ENCODE measurements at places on chromosomes 3 and 15.

- no peak for DNase-seq
These were observed 471.7 kb upstream of the MCTP2 start for GRCh38 chr15:93759629-93760028.

- DNase-seq = no peak
These were observed 79.0 kb upstream of the MLF1 start for GRCh38 chr3:158491968-158492367.

DNA sequence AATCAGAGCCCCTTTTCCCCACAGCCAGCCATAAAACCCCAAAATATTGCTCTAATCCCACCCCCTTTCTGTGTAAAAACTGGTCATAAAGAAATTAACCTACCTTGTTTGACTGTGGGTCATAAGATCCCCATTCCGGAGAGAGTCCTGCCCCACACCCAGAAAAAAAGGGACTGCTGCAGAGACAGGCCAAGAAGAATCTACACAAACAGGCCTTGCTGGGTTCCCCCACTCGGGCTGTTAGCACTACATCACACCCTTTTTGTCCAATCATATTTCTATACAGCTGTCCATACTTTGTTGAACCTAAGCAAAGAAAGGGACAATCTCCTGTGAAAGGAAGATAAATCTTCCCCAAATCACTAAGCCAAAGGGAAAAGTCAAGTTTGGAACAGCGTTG is 84.4 kb upstream of the MFGE8 start:
- no peak for DNase-seq

DNA sequence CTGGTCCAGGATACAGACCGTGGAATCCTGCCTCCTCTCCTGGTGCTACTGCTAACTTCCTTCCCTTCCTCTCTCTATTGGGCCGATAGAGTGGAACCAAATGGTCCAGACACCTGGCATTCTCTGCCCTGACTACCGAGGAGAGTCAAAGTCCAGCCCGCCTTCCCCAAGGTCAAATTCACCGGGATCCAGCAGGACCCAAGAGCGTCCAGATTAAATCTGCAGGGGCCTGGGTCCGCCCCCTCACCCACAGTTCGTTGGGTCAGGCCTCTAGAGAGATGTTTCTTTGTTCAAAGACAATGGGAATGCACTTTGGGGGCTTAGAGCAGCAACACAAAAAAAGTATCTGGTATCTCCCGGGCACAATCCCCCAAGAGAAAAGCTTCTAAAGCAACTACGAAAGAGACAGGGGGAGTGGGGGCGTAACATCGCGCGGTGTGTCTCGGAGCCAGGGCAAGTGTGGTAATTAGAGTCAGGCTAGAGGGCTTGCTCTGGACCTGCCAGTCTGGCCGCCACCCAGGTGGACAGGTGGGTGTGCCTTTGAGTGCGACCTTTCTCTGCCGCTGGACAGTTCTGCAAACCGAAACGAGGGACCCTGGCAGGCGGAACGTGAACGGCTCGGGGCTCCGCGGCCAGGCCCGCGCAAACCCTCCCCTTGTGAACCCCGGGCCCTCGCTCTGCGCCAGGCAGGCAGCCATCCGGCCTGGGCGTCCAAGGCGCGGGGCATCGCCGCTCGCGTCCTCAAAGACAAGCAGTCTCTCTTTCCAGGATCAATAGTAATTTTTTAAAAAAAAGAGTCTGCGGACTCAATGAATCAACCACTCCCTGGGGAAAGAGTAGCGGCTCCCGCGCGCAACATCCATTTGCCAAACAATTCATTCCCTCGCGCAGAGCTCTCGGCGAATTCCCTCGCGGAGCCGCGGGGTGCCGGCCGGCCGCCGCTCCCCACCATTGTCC is 806 bp downstream of the KLHL25 start:
- peak; percentile 6 for DNase-seq

- DNase-seq = no peak
These were observed 645.8 kb downstream of the GRM7 start for GRCh38 chr3:7506606-7507180.

DNA sequence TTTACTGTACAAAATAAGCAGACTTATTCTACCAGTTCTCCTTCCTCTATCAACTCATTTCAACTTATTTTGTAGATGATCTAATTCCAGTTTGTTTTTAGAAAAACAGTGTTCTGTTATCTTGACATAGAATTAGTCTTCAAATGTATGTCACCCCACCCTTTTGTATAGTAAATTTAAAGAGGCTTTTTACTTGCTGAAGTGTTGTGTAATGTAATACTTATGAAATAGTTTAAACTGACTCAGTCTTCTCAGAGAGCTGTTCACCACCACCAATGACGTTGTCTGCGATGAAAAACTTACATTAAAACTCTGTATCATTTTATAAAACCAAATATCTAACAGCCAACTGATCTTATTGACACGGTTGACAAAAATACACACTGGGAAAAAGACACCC is 82.9 kb downstream of the RAP2B start:
- no peak for DNase-seq

- DNase-seq = no peak
These were observed 78.8 kb upstream of the SETMAR start for GRCh38 chr3:4224331-4224730.

GRCh38 chr3:86949850-86950249 is 41.1 kb downstream of the VGLL3 start:
- DNase-seq = no peak

DNA sequence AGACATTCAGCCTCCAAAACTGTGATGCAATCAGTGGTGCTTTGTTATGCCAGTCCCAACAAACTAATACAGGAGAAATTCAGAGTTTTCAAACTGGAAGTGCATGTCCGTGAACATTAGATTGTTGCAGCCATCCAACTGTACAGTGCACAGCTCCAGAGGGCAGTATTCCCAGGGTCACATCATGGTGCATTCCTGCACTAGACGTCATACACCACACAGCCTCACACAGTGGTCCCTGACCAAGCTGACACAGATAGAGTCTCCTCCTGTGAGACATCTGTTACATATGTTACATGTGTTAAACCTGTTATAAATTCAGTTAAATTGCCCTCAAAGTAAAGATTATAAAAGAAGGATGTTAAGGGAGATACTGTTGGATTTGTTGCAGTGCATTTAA is 209.0 kb downstream of the LRRN1 start:
- DNase-seq = no peak

DNA sequence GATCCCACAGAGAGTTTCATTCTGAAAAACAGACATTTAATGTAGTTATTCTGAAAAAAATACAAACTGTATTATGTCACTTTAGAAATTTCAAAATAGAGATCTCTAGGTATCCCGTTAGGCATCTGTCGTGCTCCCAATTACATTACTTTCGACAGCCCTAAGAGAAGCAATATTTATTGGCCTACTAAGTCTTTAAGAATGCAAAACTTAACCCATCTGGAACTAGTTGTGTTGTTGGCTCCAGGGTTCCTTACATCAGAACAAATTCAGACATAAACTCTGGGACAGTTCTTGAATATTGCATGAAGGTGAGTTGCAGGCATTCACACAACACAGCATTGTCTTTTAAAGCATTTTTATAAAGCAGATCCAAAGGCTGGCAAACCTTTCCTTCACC is 498.4 kb downstream of the FHIT start:
- no peak for DNase-seq

DNA sequence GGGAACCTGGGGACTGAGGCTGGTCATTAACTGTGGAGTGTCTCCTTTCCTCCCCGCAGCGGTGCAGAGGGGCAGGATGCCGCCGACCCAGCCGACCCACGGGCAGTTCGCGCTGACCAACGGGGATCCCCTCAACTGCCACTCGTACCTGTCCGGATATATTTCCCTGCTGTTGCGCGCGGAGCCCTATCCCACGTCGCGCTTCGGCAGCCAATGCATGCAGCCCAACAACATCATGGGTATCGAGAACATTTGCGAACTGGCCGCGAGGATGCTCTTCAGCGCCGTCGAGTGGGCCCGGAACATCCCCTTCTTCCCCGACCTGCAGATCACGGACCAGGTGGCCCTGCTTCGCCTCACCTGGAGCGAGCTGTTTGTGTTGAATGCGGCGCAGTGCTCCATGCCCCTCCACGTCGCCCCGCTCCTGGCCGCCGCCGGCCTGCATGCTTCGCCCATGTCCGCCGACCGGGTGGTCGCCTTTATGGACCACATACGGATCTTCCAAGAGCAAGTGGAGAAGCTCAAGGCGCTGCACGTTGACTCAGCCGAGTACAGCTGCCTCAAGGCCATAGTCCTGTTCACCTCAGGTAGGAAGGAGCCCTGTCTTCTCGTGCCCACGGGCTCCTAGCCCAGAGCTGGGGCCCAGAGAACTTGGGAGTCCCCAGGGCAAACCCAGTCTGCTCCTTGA is 3.7 kb downstream of the NR2F2 start:
- no peak for DNase-seq

- no peak for DNase-seq
These were observed 98.2 kb upstream of the TBC1D5 start for GRCh38 chr3:17840651-17841050.

DNA sequence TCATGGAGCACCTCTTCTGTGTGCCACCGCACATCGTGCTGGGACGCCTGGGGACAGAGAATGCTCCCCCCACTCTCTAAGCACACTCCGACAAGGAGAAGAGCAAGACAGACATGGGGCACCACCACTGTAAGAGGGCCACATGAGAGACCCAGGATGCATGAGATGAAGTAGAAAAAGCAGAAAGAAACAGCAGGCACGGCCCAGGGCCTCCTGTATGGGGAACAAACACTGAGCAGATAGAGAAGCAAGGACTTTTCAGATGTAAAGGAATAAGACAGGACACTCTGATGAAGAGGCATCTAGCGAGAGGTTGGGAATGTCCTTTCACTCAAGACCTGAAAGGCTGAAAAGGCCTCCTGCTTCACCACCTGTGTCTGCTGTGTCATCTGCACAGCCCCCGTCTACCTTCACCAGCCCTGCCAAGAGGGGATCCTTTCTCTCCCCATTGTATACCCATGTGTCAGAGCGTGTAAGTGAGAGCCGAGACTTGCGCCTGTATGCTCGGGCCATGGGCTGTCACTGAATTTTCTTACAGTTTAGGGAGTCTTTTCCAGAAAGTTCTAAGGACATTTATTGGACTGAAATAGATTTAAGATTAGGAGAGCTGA is 125.6 kb downstream of the LRRK1 start:
- no peak for DNase-seq

- no peak for DNase-seq
These were observed 66.2 kb downstream of the HES1 start for GRCh38 chr3:194201953-194202666.

DNA sequence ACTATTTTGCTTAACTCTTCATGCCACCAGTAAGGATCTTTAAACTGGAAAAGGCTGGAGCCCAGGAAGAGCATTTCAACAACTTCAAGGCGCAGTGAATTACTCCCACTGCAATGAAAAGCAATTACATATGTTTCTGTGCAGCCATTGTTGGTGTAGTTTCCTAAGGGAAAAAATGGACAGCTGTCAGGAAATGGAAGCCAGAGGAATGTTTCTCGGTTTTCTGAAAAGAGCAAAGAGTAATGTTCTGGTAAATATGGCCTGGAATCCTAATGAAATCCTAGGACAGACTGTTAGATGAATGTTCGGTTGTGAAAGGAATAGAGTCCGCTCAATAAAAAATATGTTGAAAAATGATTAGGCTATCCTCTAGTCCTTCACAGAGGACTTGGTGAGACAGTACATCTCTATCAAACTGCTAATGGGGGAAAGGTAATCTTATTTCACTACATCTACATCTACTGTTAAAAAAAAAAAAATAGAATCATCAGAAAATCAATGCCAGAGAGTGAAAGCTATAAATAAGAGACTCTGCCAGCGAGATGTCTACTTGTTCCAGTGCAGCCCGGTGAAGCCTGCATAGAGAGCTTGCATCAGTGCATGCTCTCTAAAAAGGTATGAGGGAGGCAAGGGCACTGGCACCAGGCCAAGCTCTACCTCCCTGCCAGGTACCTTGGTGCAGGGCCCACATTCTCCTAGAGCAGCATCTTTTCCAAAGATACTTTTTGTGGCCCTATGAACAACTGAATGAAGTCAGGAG is 68.2 kb upstream of the TJP1 start:
- DNase-seq = no peak

- DNase-seq = no peak
These were observed 194.9 kb upstream of the EPHA6 start for GRCh38 chr3:96619475-96619874.

- no peak for DNase-seq
These were observed 26.0 kb downstream of the NEO1 start for GRCh38 chr15:73078291-73078690.

- no peak for DNase-seq
These were observed 218.5 kb downstream of the BBX start for GRCh38 chr3:107740992-107741896.

DNA sequence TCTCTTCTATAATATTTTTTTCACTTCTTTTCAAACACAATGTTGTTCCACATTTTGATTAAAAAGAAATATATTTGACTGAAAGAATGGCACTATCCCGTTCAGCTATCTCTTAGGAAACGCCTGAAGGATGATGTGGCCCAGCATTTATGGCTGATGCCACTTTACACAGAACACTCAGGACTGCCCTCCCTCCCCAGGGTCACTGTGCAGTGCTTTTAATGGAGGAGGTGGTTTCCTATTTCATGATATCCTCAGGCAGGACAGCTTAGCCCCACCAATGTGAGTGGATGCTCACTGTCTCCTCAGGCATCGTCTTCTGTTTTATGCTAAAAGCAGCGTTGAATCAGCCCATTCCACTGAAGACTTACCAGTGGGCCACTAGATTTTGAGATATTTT is 135.9 kb downstream of the KCNAB1 start:
- DNase-seq = no peak

DNA sequence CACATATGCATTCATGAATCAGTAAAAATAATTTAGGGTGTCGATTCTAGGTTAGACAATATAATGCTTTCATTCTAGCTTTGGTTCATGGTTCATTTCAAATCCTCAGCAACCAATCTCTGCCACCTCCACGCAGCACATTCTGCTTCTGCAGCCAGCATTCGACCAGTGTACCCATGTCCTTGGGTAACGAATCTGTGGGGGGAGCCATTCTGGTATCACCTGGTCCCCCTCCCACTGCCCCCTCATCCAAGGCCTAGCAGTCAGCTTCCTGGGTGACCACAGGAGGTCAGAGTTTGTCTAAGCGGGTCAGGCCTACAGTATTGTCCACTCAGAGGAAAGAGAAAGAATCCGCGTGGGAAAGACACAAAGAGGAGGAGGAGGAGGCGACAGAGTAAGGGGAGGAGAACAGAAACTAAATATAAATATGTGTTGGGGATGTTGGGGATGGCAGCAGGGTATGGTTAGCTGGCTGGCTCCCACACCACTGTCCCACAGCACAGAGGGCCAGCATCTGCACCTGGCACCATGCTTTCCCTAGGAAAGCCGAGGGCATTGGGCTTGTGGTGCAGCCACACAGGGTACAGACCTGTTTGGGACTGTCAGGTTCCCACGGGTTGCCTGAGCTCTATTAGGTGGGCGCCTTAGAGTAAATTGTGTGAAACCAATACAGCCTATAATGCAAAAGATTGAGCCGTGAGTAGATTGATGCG is 12.1 kb downstream of the PAK6 start:
- no peak for DNase-seq

DNA sequence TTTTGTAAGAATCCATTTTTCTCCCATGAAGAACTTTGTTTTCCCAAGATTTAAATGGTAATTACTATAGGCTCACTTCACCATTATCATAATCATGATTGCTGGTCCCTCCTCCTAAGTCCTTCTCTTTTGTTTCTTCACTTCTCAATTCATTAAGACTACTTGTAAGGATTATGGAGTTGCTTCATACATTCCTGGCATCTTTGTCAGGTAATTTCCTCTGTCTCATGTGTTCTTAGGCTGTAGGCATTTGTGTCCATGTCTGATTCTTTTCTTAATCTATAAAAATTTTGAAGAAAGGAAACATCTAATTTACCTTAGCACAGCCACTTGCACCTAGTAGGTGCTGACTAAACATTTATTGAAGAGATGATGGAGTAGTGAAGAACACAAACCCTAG is 79.9 kb upstream of the SATB1 start:
- DNase-seq = no peak
